ENCODE measurements at places on chromosomes 2 and 18. TPM values are rescaled to one million over a fixed set of nuclear protein-coding genes. Genes with fewer than 3 reads are reported as not detected.
A peak's percentile ranks its signal among the peaks of the same experiment; 100 is the strongest.

- no peak overlapping the region for H3K4me3 ChIP-seq
- no peak overlapping the region for H3K27ac ChIP-seq
- DNase-seq = no peak
- H3K4me1 ChIP-seq = no peaks in the 10 kb centered on the region
Observed at GRCh38 chr2:70460333-70460732, 93.3 kb downstream of the TGFA start.

DNA sequence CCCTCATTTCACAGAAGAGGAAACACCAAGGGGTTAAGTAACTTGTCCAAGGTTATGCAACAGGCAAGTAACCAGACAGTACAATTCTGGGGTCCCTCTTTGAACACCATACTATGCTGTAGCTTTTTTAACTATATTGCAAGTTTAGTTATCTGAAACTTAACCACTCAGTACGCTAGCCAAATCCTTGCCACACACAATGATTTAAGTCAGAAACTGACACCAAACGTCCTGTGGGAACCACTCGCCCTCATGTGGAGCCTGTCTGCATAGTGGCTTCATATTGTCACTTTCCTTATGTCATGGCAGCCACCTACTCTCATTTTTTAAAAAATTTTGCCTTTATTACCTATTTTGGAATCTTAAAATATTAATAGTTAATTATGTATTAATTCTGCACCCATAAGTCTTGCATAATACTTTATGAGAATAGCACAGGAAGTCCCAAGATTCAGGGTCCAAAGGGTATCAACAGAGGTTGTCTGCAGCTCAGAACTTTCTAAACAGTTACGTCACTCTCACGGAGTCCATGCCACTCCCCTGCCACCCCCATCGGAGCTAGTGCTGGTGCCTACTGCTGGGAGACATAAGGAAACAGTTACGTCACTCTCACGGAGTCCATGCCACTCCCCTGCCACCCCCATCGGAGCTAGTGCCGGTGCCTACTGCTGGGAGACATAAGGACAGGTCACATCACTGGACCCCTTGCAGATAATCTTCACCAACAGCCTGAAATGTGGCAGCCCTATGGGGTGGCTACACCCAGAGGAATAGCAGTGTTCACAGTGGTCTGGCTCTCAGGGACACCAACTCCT lies 99.0 kb downstream of the L3MBTL4 start:
- H3K4me1 ChIP-seq = no peaks in the 10 kb centered on the region
- no peak overlapping the region for H3K4me3 ChIP-seq

- H3K36me3 ChIP-seq = peaks cover 35% of the 10 kb centered on the region
- H3K27ac ChIP-seq = no peak overlapping the region
- no peak for DNase-seq
- H3K27me3 ChIP-seq = no peaks in the 10 kb centered on the region
- no peaks in the 10 kb centered on the region for H3K4me1 ChIP-seq
Observed at GRCh38 chr2:159817283-159817682, 19.3 kb upstream of the CD302 start.

- peaks cover 7% of the 10 kb centered on the region for H3K27me3 ChIP-seq
- H3K27ac ChIP-seq = no peak within 1 kb of the TSS
- peak within 1 kb of the TSS; percentile 62 for H3K4me3 ChIP-seq
- peak; percentile 15 for DNase-seq
- H3K4me1 ChIP-seq = peaks cover 9% of the 10 kb centered on the region
- H3K36me3 ChIP-seq = no peaks in the 10 kb centered on the region
Observed at GRCh38 chr2:36355151-36355889, at the start of gene CRIM1. CRIM1 (plus strand) TSS chr2:36355778; CDS start chr2:36356293, 515 bp downstream.

DNA sequence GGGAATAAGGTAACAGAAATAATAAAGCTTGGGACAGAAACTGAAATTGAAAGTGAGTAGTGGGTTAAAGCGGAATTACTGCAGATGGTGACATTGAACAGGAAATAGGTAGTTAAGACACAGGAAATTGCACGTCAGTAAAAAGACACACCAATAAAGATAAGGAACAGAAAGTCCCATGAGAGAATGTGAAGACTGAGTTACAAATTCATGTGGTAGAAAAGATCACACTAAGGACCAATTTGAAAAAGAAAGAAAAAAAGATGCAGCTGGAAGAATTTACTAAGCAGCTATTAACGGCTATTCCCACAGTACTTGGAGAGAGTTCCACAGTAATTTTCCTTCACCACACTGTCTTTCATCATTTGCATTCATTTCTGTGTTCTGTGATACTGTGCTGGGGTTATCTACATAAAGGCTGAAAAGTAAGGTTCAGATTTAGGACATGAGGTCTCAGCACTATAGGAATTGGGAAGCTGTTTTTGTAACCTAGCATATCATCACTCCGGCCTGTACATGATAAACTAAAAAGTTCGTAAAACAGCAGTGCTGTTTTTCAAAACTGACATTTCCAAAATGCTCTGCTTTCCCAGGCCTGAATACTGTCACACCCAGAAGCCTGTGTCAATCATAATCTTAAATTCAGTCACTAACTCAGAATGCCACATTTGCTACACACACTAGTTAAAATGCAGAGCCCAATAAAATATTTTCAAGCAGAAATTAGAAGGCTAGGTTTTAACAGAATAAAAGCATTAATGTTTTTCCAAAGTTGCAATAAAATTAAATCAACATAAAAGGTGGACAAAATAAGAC lies 42.9 kb downstream of the SRBD1 start:
- peak overlapping the region; percentile 54 for H3K4me3 ChIP-seq
- H3K4me1 ChIP-seq = peaks cover 12% of the 10 kb centered on the region
- H3K36me3 ChIP-seq = no peaks in the 10 kb centered on the region
- H3K27me3 ChIP-seq = no peaks in the 10 kb centered on the region
- DNase-seq = peak; percentile 75

GRCh38 chr2:217568289-217568971 lies 434.4 kb downstream of the TNS1 start:
- H3K4me1 ChIP-seq = no peaks in the 10 kb centered on the region
- no peak overlapping the region for H3K4me3 ChIP-seq
- H3K27me3 ChIP-seq = no peaks in the 10 kb centered on the region
- H3K36me3 ChIP-seq = no peaks in the 10 kb centered on the region

- H3K36me3 ChIP-seq = no peaks in the 10 kb centered on the region
- H3K4me1 ChIP-seq = peaks cover 6% of the 10 kb centered on the region
- no peaks in the 10 kb centered on the region for H3K27me3 ChIP-seq
- H3K27ac ChIP-seq = no peak overlapping the region
- no peak overlapping the region for H3K4me3 ChIP-seq
- no peak for DNase-seq
Observed at GRCh38 chr18:74414953-74415515, 42.1 kb downstream of the DIPK1C start.

GRCh38 chr2:236903978-236904377 lies 181.7 kb upstream of the COPS8 start:
- H3K27ac ChIP-seq = no peak overlapping the region
- no peaks in the 10 kb centered on the region for H3K36me3 ChIP-seq
- no peaks in the 10 kb centered on the region for H3K27me3 ChIP-seq
- no peak for DNase-seq

DNA sequence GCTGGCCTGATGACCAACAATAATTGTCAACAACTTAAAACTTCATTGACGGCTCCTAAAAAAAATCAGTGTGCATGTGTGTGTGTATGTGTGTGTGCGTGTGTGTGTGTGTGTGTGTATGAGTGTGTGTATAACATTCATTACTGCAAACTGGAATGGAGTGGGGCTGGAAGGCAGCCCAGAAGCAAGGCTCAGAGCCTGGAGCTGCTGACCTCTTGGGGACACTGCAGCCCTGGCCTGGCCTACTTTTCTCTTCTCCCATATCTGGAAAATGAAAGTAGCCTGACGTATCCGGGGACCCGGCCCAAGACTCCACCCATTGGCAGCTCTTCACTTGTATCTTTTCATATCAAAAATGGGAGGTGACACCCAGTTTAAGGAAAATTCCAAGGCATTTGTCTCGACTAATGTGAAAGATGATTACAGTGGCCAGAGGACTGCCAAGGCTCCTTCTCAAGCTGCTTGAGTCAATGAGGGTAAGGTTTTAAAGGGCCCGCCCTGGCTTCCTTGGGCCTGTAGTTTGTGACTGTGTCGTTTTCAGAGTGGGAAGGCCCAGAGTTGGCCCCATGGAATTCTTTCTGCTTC lies 72.4 kb upstream of the IL1R1 start:
- no peaks in the 10 kb centered on the region for H3K4me1 ChIP-seq
- DNase-seq = no peak
- H3K27ac ChIP-seq = no peak overlapping the region
- no peaks in the 10 kb centered on the region for H3K36me3 ChIP-seq

DNA sequence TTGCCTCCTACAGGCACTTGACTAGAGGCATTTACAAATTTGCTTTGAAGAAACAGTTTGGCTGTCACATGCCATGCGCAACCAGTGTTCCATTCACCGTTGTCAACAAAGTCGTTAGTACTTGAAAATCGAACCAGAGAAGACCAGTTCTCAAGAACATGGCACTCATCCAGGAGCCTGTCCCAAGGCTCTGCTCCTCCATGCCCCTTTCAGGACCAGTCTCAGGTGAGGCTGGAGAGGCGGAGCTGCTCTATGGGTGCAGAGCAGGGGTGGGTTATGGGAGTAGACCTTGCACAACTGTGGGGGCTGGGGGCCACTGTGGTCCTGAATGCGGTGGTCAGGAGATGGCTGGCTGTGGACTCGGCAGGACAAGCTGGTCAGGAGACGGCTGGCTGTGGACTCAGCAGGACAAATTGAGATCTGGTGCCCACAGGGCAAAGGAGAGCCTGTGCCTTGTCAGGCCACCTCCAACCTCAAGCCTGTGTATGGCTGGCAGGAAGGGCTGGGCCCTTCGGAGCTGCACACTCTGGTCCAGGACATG lies 12.3 kb upstream of the ATP9B start:
- no peak overlapping the region for H3K4me3 ChIP-seq
- H3K27me3 ChIP-seq = no peaks in the 10 kb centered on the region
- DNase-seq = no peak
- H3K4me1 ChIP-seq = no peaks in the 10 kb centered on the region

DNA sequence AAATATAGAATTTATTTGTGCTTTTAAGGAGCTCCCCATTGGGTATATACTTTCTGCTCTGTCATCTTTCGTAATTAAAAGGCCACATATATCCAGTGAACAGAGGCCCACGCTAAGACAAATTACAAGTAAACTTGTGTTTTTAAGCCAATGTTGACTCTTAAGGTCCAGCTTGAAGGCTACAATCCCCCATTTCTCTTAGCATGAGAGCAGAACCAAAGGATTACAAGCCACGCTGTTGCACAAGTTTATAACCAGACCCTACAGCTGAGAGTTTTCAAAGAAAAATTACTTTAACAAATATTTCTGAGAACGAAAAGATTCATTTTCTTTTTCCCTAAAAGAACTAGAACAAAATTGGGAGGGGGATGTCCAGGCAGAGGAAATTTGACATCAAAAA lies 471.0 kb downstream of the TXNL1 start:
- no peaks in the 10 kb centered on the region for H3K4me1 ChIP-seq
- no peak for DNase-seq
- no peak overlapping the region for H3K27ac ChIP-seq
- H3K36me3 ChIP-seq = no peaks in the 10 kb centered on the region
- no peaks in the 10 kb centered on the region for H3K27me3 ChIP-seq
- H3K4me3 ChIP-seq = no peak overlapping the region

DNA sequence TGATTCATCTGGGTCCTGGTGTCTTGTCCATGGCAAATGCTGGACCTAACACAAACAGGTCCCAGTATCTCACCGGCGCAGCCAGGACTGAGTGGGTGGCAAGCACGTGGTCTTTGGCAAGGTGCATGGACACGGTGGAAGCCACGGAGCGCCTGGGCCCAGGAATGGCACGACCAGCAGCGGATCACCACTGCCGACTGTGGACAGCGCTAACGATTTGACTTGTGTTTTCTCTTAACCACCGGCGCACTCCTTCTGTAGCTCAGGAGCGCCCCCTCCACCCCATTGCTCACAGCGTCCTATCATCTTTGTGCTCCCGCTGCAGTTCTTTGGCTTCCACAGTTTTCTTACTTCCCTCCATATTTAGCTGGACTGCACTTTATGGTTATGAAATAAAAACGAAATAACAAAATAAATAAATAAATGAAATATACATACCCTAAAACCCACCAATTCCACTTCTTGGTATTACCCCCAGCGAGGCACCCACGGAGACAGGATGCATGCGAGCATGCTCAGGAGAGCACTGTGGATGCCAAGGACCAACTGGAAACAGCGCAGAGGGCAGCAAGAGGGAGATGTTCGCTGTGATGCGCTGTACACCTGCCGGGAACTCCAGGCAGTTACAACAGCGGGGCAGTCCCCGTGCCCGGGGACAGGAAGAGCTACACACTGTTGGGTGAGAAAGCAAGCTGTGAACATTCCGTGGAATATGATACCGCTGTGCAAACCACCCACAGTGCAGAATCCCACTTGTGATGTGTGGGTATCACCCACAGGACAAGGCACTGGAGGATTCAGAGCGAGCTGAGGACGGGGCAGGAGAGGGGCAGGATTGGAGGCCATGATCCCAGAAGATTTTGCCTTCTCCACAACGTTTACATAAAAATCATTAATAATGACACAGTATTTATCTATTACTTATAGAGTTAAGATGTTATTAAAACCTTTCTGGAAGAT lies 7.0 kb upstream of the CIDEA start:
- DNase-seq = no peak
- H3K27ac ChIP-seq = no peak overlapping the region
- no peak overlapping the region for H3K4me3 ChIP-seq
- no peaks in the 10 kb centered on the region for H3K4me1 ChIP-seq
- H3K36me3 ChIP-seq = no peaks in the 10 kb centered on the region

SP3 gene
- total RNA-seq = 108 TPM

STRN gene
- total RNA-seq = 33.1 TPM

STRADB gene
- total RNA-seq = 11.9 TPM

MOGAT1 gene
- not detected for total RNA-seq

TNFRSF11A gene
- 0.19 TPM for total RNA-seq

SEC11C gene
- 53.8 TPM for total RNA-seq

Data from naive thymus-derived CD4-positive, alpha-beta T cell (primary cell).